ENCODE measurements at places on chromosomes 3 and 15. TPM values are rescaled to one million over a fixed set of nuclear protein-coding genes. Genes with fewer than 3 reads are reported as not detected.

The FEZF2 gene
- total RNA-seq, result not detected

The LXN gene
- total RNA-seq, result 13.6 TPM

The AMIGO3 gene
- 1.1 TPM for total RNA-seq

DNA sequence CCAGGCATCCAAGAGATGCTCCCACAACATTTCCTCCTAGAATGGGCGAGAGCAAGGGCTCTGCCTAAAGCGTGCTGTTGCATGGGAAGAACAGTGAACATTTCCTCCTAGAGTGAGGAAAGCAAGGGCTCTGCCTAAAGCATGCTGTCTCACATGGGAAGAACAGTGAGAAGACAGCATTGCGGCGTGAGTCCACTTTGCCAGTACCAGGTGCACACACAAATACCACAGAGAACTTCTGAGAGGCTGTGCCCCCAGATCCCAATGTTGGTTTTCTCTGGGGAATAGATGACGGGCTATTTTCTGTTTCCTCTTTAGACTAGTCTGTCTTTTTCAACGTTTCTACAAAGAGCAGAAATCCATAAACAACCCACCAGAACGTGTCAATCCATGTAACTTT, 142.9 kb downstream of the LRRK1 start:
- DNase-seq, result no peak

DNA sequence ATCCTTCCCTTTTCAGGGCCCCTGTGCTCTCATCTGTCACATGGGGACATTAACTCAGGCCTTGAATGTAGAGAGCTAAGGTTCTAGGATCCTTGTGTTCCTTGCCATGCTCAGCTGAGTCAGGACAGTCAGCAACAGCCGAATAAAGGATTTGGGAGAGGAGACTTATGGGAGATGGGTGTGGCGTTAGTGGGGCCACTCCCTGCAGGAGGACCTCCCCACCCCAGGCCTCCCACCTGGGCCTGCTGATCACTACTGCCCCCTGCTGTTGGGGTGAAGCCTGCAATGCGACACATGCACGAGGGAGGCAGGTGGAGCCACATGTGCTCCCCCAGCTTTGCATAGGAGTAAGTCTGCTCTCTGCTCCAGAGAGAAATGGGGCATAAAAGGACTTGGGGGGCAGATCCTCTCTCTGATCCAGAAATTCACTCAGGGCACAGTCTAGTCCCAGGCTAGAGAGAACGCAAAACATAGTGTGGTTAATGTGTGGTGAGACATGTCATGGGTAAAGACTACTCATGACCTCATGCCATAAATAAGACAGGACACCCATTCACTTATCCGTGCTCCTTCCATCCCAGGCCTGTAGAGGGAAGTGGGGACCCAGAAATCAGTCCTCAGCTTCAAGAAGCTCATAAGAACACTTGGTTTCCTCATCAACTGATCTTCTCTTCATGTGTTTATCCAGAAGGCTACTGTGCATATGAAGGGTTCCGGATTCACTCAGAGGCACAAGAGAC, 19.4 kb downstream of the RBP1 start:
- peak; percentile 63 for DNase-seq

DNA sequence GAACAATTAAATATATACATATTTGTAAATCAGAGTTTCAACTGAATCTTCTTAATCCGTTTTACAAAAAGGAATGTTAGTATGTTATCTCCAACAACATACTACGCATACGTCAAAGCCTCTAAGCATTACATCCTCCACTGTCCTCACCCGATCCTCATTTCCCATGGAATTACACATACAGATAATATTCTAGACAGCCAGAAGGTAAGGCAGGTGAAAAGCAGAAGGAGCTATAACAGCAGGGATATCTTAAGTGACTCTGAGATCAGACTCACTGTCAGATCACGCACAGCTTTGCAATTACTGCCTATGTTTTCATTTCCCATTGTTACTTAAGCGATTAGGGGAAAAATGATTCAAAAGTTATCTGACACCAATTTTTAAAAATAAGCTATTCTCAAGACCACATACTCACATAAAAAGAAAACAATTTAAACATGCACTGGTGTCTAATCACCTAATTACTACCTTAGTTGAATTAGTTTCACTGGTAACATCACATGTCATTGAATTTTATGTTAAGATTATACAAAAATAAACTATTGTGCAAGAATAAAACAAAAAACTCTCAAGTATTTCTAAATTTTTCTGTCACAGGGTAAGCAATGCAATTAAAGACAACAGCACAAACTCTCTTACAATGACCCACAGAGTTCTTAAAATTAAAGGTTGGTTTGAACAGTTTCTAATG, 92.8 kb downstream of the TBL1XR1 start:
- DNase-seq, result no peak

DNA sequence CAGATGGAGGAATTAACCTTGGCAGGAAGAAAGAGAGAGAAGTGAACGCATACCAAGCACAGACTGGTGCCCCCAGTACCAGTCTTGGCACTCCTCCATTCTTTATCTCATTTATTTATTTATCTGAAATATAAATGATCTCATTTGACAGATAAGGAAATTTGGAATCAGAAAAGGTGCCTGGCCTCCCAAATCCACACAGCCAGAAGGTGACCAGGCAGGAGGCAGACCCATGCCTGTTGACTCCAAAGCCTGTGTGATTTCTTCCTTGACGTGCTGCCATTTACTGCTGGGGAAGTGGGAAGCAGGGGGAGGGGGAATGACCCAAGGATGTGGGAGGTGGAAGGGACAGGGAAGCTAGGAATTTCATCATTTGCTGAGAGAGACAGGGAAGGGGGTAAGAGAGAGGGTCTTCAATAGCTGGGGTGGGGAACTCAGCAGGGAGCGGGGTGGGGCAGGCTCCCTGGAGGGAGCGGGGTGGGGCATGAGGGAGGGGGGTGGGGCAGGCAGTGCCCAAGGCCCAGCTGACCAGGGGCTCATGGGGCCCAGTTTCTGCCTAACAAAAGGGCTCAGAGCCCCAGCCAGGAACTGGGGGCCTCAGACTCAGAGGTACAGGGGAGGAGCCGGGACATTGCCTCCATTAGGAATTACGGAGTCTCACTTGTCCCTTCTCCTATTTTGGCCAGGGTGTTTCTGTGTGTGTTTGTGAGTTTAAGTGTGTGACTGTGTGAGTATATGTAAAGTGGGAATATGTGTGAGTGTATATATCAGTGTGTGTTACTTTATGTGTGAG, 63.0 kb downstream of the MINAR1 start:
- no peak for DNase-seq

DNA sequence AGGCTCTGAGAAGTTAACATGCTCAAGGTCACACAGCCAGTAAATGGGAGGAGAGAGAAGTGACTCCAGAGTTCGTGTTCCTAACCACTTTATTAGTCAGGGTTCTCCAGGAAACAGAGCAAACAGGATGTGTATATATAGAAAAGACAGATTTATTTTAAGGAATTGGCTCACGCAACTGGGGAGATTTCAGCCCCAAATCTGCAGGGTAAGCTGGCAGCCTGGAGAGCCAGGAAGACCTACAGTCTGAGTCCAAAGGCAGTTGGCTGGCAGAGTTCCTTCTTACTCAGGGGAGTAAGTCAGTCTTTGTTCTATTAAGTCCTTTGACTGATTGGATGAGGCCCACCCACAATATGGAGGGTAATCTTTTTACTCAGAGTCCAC, 118.2 kb upstream of the PROK2 start:
- peak; percentile 23 for DNase-seq

DNA sequence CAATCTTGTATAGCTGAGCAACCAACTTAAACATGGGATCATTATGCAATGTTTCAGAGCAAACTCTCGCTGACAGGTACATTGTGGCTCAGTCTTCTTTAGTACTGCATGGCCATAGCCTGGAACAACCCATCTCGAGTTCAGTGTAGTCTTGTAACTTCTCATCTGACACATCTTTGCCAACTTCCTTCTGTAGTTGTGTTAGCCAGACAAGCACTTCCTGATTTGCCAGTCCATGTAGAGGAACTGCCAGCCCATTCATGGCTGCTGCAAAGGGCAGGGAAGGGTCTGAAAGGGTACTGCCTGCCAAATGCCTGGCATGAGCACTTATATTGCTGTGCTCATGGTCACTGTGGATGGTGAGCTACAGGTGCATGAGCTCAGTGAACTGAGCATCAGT, 49.2 kb upstream of the CCDC54 start:
- no peak for DNase-seq

GRCh38 chr3:114856835-114857234, 290.3 kb downstream of the ZBTB20 start:
- DNase-seq, result no peak

GRCh38 chr15:81336568-81336967, 12.6 kb upstream of the STARD5 start:
- DNase-seq, result peak; percentile 22

DNA sequence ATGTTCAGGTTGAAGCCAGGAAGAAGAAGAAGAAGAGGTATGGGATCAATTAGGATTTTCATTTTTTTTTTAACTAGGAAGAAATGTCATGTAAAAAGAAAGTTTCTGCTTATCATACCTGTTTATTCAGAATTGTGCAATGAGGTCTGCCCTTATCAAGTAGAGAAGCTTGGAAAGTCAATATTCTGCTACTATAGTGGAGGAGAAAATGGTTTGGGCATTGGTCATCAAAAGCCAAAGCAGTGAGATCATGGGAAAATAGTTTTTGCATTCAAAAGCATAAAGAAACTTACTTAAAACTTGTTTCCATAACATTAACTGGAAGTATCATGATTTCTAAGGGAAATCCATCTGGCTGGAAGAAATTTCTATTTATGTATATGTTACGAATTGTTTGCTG, 1239.2 kb downstream of the NSUN3 start:
- no peak for DNase-seq

DNA sequence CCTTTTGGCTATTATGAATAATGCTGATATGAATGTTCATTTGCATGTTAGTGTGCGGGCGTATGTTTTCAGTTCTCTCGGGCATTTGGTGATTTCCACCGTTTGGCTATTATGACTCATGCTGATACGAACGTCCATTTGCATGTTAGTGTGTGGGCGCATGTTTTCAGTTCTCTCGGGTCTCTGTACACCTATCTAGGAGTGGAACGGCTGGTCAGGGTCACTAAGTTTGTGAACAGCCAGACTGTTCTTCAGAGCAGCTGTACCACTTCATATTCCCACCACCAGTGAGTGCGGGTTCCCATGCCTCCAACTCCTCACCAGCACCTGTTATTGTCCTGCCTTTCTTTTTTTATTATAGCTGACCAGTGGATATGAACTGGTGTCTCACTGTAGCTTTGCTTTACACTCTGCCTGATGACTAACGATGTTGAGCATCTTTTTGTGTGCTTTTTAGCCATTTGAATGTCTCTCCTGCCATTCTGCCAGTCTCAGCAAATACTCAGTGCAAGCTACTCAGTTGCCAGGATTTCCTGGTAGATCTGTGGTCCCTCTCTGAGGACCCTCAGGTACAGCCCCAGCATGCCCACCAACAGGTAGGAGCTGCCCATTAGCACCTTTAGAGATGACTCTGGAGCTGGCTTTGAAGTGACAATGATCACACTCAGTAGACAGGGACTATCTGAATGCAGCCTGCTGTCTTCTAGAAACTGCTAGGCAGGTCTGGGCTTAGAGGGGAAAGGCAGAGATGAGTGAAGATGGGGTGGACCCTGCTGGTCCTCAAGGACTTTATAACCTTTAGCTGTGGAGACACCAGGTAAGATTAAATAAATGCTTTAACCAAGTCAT, 141.1 kb downstream of the XXYLT1 start:
- DNase-seq, result no peak

GRCh38 chr3:142850395-142851023, 38.4 kb downstream of the PCOLCE2 start:
- peak; percentile 94 for DNase-seq

GRCh38 chr3:187186375-187186774, 10.9 kb upstream of the RTP1 start:
- no peak for DNase-seq

DNA sequence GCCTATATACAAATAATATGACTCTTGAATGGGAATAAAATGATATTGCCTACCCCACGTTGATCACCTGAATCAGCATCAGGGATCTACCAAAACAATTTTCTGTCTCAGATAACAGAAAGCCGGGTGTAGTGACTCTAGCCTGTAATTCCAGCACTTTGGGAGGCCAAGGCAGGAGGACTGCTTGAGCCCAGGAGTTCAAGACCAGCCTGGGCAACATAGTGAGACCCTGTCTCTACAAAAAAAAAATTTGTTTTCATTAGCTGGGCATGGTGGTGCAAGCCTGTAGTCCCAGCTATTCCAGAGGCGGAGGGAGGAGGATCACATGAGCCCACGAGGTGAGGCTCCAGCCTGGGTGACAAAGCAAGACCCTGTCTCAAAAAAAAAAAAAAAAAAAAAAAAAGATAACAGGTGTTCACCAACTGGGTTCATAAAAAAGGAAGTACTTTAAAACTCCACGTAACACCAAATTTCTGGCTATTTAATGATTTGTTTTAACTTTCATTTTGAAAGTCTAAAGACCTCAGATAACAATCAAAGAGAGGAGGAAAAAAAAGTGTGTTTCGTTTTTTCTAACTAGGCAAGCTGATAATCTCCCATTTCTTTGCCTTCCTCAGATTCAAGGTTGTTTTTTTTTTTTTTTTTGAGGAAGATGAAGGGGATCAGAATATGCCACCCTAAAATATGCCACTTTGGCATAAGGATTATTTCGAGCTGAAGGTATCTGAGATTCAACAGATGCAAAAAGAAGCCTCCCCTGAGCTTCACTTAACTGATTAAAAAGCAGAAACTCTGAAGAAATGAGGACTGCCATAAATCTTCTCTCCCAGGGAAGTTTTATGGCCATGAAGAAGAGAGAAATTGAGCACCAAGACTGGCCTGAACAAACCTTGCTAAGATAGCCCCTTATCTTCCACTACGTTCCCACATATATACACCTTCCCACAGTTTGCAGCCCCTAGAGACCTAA, 44.1 kb downstream of the TRANK1 start:
- DNase-seq, result no peak

Data from RPMI7951 (cell line).